ENCODE measurements at places on chromosomes 2 and 18. TPM values are rescaled to one million over a fixed set of nuclear protein-coding genes. Genes with fewer than 3 reads are reported as not detected.

Gene REG1B
- total RNA-seq, result not detected

Gene STK17B
- total RNA-seq, result 4.3 TPM

Gene ACMSD
- total RNA-seq, result not detected

Gene C2orf92
- total RNA-seq, result 2.1 TPM

Gene MYO1B
- 14.1 TPM for total RNA-seq

GRCh38 chr2:189870381-189871085 is 86.3 kb downstream of the PMS1 start:
- H3K27ac ChIP-seq, result no peak overlapping the region
- no peaks in the 10 kb centered on the region for H3K36me3 ChIP-seq
- no peak overlapping the region for H3K4me3 ChIP-seq
- H3K27me3 ChIP-seq, result no peaks in the 10 kb centered on the region
- no peak for DNase-seq
- H3K4me1 ChIP-seq, result no peaks in the 10 kb centered on the region

- no peak for DNase-seq
- no peaks in the 10 kb centered on the region for H3K36me3 ChIP-seq
- H3K27me3 ChIP-seq, result no peaks in the 10 kb centered on the region
- H3K27ac ChIP-seq, result no peak overlapping the region
- no peak overlapping the region for H3K4me3 ChIP-seq
- H3K4me1 ChIP-seq, result no peaks in the 10 kb centered on the region
These were observed 35.5 kb upstream of the TTR start for GRCh38 chr18:31555971-31556747.

GRCh38 chr2:241228860-241229516 is 40.5 kb downstream of the ANO7 start:
- peaks cover 5% of the 10 kb centered on the region for H3K4me1 ChIP-seq
- H3K27me3 ChIP-seq, result no peaks in the 10 kb centered on the region
- H3K27ac ChIP-seq, result no peak overlapping the region
- no peak for DNase-seq
- peaks cover 90% of the 10 kb centered on the region for H3K36me3 ChIP-seq
- no peak overlapping the region for H3K4me3 ChIP-seq

- H3K27me3 ChIP-seq, result no peaks in the 10 kb centered on the region
- no peak overlapping the region for H3K27ac ChIP-seq
- no peak for DNase-seq
- peaks cover 17% of the 10 kb centered on the region for H3K4me1 ChIP-seq
These were observed 13.5 kb downstream of the ZFP36L2 start for GRCh38 chr2:43212931-43213330.
